ENCODE measurements at places on chromosomes 3 and 15.

GRCh38 chr3:57006179-57006657 is 54.2 kb upstream of the SPATA12 start:
- DNase-seq = no peak

- no peak for DNase-seq
Measured at GRCh38 chr3:12797892-12798558, 1.5 kb downstream of the CAND2 start.

DNA sequence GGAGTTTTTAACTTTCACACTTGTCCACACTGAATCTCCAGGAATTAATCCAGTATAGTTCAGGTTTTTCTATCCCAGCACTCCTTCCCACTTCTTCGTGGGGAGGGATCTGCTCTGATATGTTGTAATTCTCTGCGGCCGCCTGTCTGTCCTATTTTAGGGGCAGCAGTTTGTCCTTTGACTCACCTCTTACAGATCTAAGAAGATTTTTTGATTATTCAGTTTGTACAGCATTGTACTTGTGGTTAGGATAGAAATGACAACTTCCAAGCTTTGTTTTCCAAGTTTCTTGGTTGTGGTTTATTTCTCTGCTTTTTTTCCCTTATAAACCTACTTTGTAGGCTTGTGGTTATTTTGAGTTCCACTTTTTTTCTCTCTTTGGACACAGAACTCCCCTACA is 601.7 kb downstream of the SI start:
- DNase-seq = no peak

DNA sequence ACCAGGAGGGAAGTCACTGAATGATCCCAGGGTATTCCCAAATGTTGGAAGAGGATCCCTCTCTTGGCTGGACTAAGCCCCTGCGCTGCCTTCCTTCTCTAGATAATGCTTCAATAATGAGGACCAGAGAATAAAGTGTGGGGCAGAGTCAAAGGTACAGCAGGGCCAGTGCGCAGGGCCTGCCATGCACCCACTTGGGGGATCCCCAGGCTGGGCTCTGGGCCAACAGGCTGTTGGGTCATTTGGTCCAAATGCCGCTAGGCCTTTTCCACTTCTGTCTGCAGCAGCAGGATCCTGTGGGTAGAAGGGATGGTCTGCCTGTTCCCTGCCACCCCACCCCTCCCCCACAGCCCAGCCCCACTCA is 5.7 kb upstream of the CLK3 start:
- no peak for DNase-seq

DNA sequence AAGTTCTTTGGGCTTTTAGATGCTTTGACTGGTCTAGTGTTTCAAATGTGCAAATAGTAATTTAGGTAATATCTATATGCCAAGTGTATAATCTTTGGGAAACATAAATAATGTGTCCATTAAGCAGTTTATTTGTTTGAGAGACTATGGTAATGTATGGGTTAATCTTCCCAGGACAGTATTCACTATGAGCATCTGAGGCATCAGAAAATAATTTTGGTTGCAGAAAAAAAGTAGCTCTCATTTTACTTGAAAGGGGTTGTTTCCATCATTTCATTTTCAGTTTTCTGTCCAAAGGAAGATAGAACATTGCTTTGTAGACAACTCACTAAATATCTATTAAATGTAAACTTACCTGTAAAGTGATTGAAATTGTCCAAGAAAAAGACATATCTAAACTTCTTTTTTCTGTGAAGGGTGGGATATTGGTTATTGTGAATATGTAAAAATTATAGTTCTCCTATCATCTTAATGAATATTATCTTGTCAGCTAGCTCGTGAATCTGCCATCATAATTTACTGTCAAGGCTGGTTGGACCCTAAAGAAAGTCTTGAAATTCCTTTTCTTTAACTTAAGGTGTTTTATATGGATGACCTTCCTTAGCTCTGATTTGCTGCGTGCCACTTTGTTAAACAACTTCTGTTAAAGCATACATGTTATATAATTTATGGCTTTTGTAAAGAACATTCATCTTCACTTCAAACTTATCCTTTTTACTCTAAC is 108.8 kb downstream of the EPHA3 start:
- DNase-seq = no peak

DNA sequence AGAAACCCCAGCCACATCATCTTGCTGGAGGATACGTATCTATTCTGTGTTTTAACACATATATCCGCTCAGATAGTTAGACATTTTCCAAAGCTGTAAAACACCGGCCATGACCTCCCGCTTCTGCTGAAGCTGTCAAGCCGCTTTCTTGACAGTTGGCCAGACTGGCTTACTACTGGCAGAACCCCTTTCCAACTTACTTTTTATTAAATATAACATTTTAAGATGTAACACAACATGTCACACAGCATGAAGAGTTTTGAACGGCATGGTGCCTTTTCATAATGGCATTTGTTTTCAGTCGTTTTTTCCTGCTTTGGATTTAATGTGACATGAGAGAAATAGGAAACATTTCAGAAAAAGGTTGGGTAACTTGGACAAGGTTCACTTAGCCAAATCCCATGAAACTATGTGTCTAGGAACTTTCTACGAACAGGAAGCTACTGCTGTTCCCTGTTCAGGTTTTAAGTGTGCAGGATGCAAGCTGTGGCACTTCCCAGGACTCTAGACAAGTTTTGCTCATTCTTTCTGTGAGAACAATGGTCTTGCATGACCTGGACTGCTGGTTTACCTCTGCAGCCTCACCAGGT is 281.4 kb downstream of the THSD4 start:
- DNase-seq = no peak

- no peak for DNase-seq
Measured at GRCh38 chr15:62472616-62473299, 307.7 kb upstream of the C2CD4B start.
